ENCODE measurements at places on chromosomes 5 and 9. TPM values are rescaled to one million over a fixed set of nuclear protein-coding genes. Genes with fewer than 3 reads are reported as not detected.

- no peak overlapping the region for H3K27ac ChIP-seq
- H3K4me1 ChIP-seq, result peaks cover 21% of the 10 kb centered on the region
- H3K4me3 ChIP-seq, result no peak overlapping the region
- no peaks in the 10 kb centered on the region for H3K36me3 ChIP-seq
- no peak for DNase-seq
- H3K27me3 ChIP-seq, result peaks cover 2% of the 10 kb centered on the region
Measured at GRCh38 chr9:98603821-98604383, 104.8 kb downstream of the GABBR2 start.

DNA sequence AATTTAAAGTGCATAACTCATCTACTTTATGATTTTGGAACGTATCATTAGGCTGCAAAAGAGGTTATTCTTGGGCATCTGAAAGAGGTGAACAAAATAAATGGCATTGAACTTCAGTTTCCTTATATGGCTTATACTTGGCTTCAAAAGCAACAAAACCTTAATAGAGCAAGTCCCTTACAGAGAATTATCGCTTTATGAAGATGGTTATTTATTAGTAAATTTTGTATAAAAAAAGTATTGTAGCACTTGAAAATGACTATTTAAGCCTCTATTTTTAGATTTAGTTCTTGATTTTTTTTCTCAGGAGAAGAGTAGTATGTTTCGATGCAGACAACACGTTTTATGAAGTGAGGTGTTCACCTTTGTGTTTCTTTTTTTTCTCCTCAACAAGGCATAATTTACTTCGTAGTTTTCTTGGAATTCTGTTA lies 2.0 kb downstream of the ERBIN start:
- no peak for DNase-seq
- peaks cover 10% of the 10 kb centered on the region for H3K36me3 ChIP-seq

- no peak for DNase-seq
- peaks cover 9% of the 10 kb centered on the region for H3K27me3 ChIP-seq
- no peaks in the 10 kb centered on the region for H3K36me3 ChIP-seq
- no peak overlapping the region for H3K4me3 ChIP-seq
- H3K27ac ChIP-seq, result no peak overlapping the region
- peaks cover 12% of the 10 kb centered on the region for H3K4me1 ChIP-seq
Measured at GRCh38 chr9:133686642-133687575, 50.7 kb downstream of the DBH start.

- peaks cover 5% of the 10 kb centered on the region for H3K27me3 ChIP-seq
- no peak overlapping the region for H3K27ac ChIP-seq
- peaks cover 2% of the 10 kb centered on the region for H3K4me1 ChIP-seq
- H3K36me3 ChIP-seq, result no peaks in the 10 kb centered on the region
Measured at GRCh38 chr5:71893451-71893850, 174.4 kb downstream of the CARTPT start.

GRCh38 chr5:145579301-145579700 lies 255.8 kb downstream of the PRELID2 start:
- H3K4me3 ChIP-seq, result no peak overlapping the region
- no peak overlapping the region for H3K27ac ChIP-seq
- H3K27me3 ChIP-seq, result no peaks in the 10 kb centered on the region
- H3K4me1 ChIP-seq, result no peaks in the 10 kb centered on the region
- H3K36me3 ChIP-seq, result no peaks in the 10 kb centered on the region

DNA sequence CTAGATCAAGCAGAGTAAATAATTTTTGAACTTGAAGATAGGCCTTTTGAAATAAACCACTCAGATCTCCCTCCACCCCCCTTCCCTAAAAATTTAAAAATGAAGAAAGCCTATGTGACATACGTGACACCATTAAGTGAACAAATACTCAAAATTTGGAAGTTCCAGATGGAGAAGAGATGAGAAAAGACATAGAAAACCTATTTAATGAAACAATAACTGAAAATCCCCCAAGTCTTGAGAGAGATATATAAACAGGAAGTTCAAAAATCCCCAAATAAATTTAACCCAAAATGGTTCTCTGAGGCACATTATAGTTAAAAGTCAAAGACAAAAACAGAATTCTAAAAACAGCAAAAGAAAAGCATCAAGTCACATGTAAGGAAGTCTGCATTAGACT lies 428.6 kb downstream of the PSAT1 start:
- no peak overlapping the region for H3K27ac ChIP-seq
- DNase-seq, result no peak
- no peaks in the 10 kb centered on the region for H3K36me3 ChIP-seq
- no peaks in the 10 kb centered on the region for H3K4me1 ChIP-seq
- no peak overlapping the region for H3K4me3 ChIP-seq

- peaks cover 4% of the 10 kb centered on the region for H3K27me3 ChIP-seq
- H3K4me3 ChIP-seq, result no peak overlapping the region
- peaks cover 15% of the 10 kb centered on the region for H3K36me3 ChIP-seq
- no peak for DNase-seq
Measured at GRCh38 chr5:10490927-10491672, 49.4 kb downstream of the ROPN1L start.

GRCh38 chr5:125232779-125233230 lies 486.4 kb upstream of the ZNF608 start:
- H3K36me3 ChIP-seq, result no peaks in the 10 kb centered on the region
- H3K27ac ChIP-seq, result no peak overlapping the region
- no peaks in the 10 kb centered on the region for H3K4me1 ChIP-seq

DNA sequence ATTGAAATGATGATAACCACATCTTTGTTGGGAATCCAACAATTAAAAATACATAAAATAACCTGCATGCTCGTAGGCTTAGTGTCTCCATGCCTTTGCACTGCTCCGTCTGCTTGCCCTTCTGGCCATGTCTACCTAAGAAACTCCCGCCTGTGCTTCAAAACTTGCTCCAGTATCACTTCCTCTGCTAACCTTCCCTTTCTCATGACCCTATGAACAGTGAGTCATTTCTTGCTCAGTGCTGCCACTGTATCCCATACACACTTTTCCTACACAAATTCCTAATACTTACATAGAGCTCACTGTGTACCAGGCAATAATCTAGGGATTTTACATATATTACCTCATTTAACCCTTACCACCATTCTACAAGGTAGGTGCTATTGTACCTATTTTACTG lies 33.5 kb downstream of the TMEM245 start:
- no peak for DNase-seq
- H3K4me3 ChIP-seq, result no peak overlapping the region
- peaks cover 12% of the 10 kb centered on the region for H3K4me1 ChIP-seq

The JADE2 gene
- total RNA-seq, result 3.0 TPM

The STKLD1 gene
- 0.64 TPM for total RNA-seq

The ATP6V1G1 gene
- 96.0 TPM for total RNA-seq

The SLC6A3 gene
- 0.10 TPM for total RNA-seq

The GABRA1 gene
- total RNA-seq, result not detected

The ORM2 gene
- total RNA-seq, result not detected

The TICAM2 gene
- total RNA-seq, result 1.9 TPM

The FAM221B gene
- not detected for total RNA-seq

The TESK1 gene
- total RNA-seq, result 34.6 TPM

The CFAP77 gene
- total RNA-seq, result 3.7 TPM

All from endothelial cell (in vitro differentiated cells).